ENCODE measurements at places on chromosomes 11 and 22. TPM values are rescaled to one million over a fixed set of nuclear protein-coding genes. Genes with fewer than 3 reads are reported as not detected.

GRCh38 chr11:115760461-115761320 is 256.5 kb upstream of the CADM1 start:
- no peaks in the 10 kb centered on the region for H3K36me3 ChIP-seq
- no peaks in the 10 kb centered on the region for H3K4me1 ChIP-seq
- DNase-seq = no peak
- no peak overlapping the region for H3K4me3 ChIP-seq

GRCh38 chr11:45606514-45607281 is 58.7 kb downstream of the CHST1 start:
- peaks cover 25% of the 10 kb centered on the region for H3K27me3 ChIP-seq
- no peak overlapping the region for H3K4me3 ChIP-seq
- H3K36me3 ChIP-seq = no peaks in the 10 kb centered on the region
- H3K4me1 ChIP-seq = no peaks in the 10 kb centered on the region
- H3K27ac ChIP-seq = no peak overlapping the region
- no peak for DNase-seq

GRCh38 chr11:65489035-65489705 is 9.7 kb upstream of the MALAT1 start:
- H3K27ac ChIP-seq = no peak overlapping the region
- H3K4me3 ChIP-seq = no peak overlapping the region
- H3K4me1 ChIP-seq = peaks cover 24% of the 10 kb centered on the region
- H3K27me3 ChIP-seq = peaks cover 2% of the 10 kb centered on the region
- no peak for DNase-seq

DNA sequence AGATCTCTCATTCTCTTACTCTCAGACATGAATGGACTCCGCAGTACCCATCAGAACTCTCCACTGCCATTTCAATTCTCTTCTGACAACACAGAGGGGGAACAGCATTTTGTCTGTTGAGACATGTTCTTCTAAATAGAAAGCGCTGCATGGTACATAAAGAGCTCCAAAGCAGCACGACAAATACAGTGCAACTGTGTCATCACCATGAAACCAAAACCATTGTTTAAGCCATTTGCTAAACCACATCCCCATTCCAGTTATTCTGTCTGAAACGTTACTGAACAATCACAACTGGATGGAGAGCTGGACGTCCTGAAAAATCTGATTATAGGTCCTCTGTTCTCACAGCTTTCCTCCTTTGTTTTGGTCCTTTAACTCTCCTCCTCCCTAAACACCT is 17.9 kb upstream of the TENM4 start:
- no peaks in the 10 kb centered on the region for H3K4me1 ChIP-seq
- no peaks in the 10 kb centered on the region for H3K36me3 ChIP-seq
- DNase-seq = no peak
- no peak overlapping the region for H3K27ac ChIP-seq
- no peaks in the 10 kb centered on the region for H3K27me3 ChIP-seq
- no peak overlapping the region for H3K4me3 ChIP-seq

LMNTD2 gene
- total RNA-seq = 2.7 TPM

SULT4A1 gene
- not detected for total RNA-seq

RAB3IL1 gene
- 1.6 TPM for total RNA-seq
